Airway epithelial cell (primary cell): ENCODE measurements at places on chromosomes 13 and 19. TPM values are rescaled to one million over a fixed set of nuclear protein-coding genes. Genes with fewer than 3 reads are reported as not detected.

The IFI30 gene
- 9.2 and 15.6 TPM in 2 replicates for total RNA-seq

The INSL3 gene
- not detected in 2 replicates for total RNA-seq

The TDRD12 gene
- total RNA-seq: 0.35 and 0.74 TPM in 2 replicates

The ZNF677 gene
- 3.9 and 7.7 TPM in 2 replicates for total RNA-seq

The LYL1 gene
- 0.09 and 0.63 TPM in 2 replicates for total RNA-seq

The AMH gene
- total RNA-seq: 0.35 and 2.1 TPM in 2 replicates

The OR10H4 gene
- total RNA-seq: not detected in 2 replicates

The LIG1 gene
- 37.2 and 72.2 TPM in 2 replicates for total RNA-seq

The FGF21 gene
- total RNA-seq: not detected in 2 replicates

The RGCC gene
- 12.1 and 16.1 TPM in 2 replicates for total RNA-seq

The VSTM1 gene
- total RNA-seq: not detected in 2 replicates

The CACNG8 gene
- total RNA-seq: 0.14 TPM in 1 of 2 replicates, not detected in the other

The TOMM40 gene
- total RNA-seq: 120 and 125 TPM in 2 replicates

The RGL3 gene
- not detected in 2 replicates for total RNA-seq

The TMEM221 gene
- total RNA-seq: 0.42 TPM in 1 of 2 replicates, not detected in the other

The SHC2 gene
- total RNA-seq: 0.07 and 0.14 TPM in 2 replicates

The ICAM1 gene
- total RNA-seq: 2.8 and 3.2 TPM in 2 replicates

The ETV2 gene
- 0.35 and 0.51 TPM in 2 replicates for total RNA-seq

The PRPF31 gene
- 61.1 and 69.6 TPM in 2 replicates for total RNA-seq

The HSD11B1L gene
- 12.4 and 13.4 TPM in 2 replicates for total RNA-seq

The GARIN5A gene
- total RNA-seq: 1.5 TPM in 1 of 2 replicates, not detected in the other

The LAMP1 gene
- 152 and 184 TPM in 2 replicates for total RNA-seq

The GAPDHS gene
- not detected in 2 replicates for total RNA-seq

The LILRA2 gene
- total RNA-seq: not detected in 2 replicates

The CEACAM4 gene
- not detected in 2 replicates for total RNA-seq

The CADM4 gene
- total RNA-seq: 13.9 and 18.8 TPM in 2 replicates

The ZNF524 gene
- total RNA-seq: 27.2 and 31.9 TPM in 2 replicates

The UBE2M gene
- total RNA-seq: 41.6 and 48.6 TPM in 2 replicates

The FGF22 gene
- total RNA-seq: not detected in 2 replicates

The ADAMTSL5 gene
- 3.7 and 5.2 TPM in 2 replicates for total RNA-seq

The LMTK3 gene
- total RNA-seq: 5.8 and 7.5 TPM in 2 replicates

The ADPRHL1 gene
- under 0.01 and 0.21 TPM in 2 replicates for total RNA-seq

The KLK14 gene
- total RNA-seq: not detected in 2 replicates

The PSG11 gene
- total RNA-seq: not detected in 2 replicates

The CACNG7 gene
- not detected in 2 replicates for total RNA-seq

The PLVAP gene
- total RNA-seq: not detected in 2 replicates
